NCI-H187 (cell line): ENCODE measurements at places on chromosomes 2 and 18.
A peak's percentile ranks its signal among the peaks of the same experiment; 100 is the strongest.

GRCh38 chr18:267380-267687 lies 513 bp downstream of the THOC1 start:
- no peak for DNase-seq

- DNase-seq, result peak; percentile 9
These were observed 164.5 kb downstream of the LCLAT1 start for GRCh38 chr2:30611583-30611982.

- DNase-seq, result no peak
These were observed 1744.3 kb upstream of the PIK3C3 start for GRCh38 chr18:40210696-40211095.

- no peak for DNase-seq
These were observed 32.2 kb downstream of the FAM178B start for GRCh38 chr2:96954011-96954846.

DNA sequence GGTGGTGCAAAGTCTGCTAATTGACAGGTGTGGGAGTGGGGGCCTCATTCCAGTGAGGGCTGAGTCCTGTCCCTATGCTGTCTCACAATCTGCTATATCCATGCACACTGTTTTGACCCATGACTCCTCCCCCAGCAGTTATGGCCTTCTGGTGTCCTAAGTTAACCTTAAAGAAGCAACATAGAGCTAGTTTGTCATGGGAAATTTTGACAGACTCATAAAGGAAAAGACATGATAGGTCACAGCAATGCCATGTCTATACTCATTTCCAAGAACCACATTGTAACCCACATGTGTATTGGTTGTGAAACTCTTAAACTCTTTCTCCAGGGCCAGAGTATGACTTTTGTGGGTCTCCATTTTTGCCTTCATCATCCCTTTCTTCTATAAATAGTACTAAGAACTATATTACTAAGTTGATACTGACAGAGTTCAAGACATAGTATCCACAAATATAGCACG lies 78.2 kb upstream of the SLC1A4 start:
- no peak for DNase-seq

DNA sequence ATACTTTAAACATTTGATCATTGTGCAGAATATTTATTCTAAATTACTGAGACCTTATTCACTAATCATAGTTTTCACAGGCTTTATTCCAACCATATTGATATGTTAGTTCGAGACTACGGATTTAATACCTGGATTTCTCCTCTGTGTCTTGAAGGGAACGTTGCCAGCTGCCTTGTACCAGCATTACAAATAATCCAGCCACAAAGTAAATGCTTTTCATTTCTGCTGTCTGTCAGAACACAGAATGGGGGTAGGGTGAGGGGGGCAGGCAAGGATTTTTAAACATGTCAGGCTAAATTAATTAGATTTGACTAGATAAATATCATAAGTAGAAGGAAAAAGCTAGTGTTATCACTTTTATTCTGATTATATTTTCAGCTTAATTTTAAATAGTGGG lies 3.1 kb downstream of the GCG start:
- DNase-seq, result no peak

DNA sequence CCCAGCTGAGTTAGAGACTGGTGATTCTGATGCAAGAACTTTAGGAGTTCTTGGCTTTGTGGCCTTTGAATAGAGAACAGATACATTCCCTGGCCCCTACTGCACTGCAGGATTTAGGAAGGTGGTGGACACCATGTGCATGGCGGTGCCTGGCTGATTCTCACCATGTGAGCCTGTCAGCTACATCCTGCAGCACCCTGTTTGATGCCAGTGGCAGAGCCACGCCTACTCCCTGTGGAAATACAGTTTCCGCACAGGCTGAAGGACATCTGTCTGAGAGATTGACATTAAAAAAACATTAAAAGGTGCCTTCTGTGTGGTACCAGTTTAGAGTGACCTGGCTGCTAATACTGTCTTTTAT lies 50.0 kb downstream of the KCNE4 start:
- no peak for DNase-seq

DNA sequence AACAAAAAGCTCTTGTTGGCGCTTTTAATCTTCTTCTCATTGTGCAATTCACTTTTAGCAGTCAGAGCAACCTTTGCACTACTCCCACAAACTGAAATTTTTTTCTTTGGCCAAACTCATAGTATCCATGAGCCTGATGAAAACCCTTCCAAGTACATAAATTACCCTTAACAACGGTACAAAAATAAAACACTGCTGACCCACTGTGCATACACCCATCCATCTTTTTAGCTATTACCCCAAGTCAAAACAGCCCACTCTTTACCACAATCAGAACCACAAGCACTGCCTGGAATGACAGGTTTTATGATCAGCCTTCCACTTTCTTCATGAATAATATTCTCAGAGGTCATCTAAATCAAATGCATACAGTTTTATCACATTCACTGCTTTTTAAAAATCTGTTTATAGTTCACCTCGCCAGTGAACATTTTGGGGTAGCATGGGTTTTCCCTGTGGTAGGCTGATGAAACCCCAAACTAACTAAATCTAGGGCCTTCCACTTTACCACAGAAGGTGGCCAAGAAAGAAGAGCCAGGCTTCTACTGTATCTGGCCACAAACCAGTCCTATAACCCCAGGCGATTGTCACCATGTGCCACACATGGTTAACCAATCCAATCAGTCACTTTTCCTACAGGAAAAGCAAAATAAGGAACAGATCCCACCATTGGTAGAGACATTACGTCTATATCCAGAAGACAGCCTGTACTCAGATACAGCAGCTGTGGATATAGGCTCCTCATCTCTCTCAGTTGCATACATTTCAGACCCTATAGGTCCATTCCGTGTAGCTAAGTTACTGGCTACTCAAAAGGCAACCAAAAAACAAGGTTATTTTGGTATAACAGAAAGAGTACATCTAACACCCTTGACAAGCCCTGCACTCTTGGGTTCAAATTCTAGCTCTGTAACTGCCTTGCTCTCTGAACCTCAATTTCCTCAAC lies 171.3 kb downstream of the THADA start:
- DNase-seq, result no peak

DNA sequence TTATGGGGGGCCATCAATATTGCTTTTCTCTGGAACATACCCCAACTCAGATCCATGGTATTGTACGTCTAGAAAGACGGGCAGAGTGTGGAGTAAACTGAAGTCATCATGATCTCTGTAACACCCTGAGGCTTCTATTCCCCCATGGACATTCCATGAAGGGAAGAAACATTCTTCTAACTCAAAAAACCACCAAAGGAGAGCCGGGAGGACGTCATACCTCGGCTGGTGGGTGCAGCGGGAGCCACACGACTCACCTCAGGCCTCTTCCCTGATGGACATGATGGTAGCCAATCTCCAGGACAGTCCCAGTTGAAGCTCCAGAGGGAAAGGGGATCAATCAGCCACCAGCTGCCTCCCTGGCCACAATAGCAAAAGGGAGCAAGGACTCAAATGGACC lies 127.3 kb downstream of the MREG start:
- DNase-seq, result no peak

DNA sequence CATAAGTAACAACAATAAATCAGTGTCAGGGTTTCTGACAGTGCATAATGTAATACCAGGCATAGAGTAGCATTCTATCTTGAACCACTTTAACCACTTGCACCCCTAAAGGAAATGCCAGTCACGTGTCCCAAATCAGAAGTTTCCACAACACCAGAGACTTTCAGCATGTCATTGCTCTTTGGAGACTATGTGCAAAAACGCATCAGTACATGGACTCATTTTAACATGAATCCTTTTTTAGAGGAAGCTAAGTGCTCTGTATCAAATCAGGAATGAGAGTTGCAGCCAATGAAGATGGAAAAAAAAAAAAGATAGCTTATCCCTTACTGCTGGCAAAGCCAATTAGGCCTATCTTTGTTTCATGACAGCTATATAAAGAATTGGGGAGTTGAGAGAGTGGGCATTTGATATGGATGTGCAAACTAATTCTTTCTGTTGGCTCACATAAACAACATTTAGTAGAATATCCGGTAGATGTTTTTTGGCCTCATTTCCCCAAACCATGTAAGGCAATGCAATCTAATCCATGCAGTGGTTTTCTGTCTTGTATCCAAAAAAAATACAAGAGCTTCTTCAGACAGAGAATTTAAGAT lies 353.1 kb downstream of the IRS1 start:
- no peak for DNase-seq

- no peak for DNase-seq
These were observed 99.5 kb downstream of the RBMS1 start for GRCh38 chr2:160394153-160394552.

DNA sequence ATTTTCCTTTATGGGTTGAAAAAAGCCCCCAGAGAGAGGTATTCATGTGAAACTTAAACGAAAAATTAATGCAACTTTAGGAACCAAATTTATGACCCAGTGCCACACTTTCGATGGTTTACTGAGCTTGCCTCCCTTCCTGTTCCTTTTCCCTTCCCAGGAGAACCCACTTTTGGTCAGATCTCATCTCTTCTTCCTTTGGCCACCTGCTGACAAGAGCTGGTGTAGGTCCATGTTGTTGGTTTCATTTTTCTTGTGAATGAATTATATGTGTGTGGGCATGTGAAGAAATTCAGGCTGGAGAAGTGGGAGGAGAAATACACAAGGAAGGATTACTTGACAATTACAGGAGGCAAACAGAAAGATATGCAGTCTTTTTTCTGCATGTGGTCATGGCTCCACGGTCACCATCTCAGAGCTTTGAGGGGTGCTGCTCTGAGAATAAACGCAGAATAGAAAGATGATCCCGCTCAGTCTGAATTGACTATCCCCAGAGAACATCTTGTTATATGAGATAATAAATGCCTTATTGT lies 111.3 kb upstream of the TCF4 start:
- DNase-seq, result no peak

DNA sequence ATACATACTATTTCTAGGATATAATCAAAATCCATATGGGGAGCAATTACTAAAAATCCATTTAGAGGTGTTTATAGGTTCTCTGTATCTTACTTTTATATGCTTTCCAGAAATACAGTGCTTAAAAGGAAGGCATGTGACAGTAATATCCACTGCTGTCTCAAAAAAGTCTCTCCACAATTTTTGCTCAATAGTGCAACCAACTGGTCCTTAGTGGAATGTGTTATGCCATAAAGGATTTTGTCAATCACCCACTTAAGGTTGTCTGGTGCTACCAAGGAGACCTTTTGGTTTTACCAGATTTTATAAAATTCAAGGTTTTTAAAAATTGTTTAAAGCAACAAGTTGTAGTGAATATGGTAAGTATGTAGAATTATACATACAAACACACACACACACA lies 328.5 kb upstream of the DSEL start:
- no peak for DNase-seq

DNA sequence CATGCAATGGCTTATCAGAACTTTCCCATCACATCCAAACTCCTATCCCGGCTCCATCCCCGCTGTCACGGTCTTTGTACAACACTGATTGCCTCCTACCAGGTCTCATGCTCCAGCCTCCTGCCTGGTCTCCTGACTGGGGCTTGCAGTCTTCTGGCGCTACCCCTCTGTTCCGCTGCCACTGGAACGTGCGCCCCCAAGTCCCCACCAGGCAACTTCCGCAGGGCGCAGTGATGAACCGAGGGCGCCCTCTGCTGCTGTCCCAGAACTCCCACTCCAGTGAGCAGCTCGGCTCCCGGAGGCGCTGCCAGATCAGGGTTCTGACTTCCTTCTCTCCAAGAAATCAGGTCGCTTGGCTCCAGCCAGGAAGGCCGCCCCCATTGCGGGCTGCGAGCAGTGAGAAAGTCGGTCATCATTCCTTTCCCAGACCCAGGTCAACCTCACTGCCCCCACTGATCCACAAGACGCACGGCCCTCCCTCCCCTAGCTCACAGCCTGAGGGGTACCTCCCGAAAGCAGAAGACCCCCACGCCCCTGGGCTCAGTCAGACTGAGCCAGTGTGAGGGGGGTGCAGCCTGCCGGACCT lies 43.9 kb upstream of the RAB11FIP5 start:
- DNase-seq, result no peak

DNA sequence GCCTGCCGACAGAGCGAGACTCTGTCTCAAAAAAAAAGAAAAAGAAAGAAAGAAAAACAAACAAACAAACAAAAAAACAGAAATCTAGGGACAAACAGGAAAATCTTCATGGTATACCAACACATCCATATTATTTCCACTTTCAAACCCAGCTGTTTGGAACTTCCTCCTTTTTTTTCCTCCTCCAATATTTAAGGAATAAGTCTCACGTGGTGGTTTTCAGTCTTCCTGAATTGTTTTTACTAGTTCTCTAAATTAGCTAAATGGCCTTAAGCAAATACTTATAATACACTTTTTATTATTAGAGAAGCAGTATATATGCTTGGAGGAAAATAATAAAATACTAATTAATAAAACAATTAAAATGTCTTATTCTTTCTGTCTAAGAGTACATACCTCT lies 48.7 kb upstream of the GLS start:
- DNase-seq, result no peak
